ENCODE measurements at places on chromosomes 7 and 10.

DNA sequence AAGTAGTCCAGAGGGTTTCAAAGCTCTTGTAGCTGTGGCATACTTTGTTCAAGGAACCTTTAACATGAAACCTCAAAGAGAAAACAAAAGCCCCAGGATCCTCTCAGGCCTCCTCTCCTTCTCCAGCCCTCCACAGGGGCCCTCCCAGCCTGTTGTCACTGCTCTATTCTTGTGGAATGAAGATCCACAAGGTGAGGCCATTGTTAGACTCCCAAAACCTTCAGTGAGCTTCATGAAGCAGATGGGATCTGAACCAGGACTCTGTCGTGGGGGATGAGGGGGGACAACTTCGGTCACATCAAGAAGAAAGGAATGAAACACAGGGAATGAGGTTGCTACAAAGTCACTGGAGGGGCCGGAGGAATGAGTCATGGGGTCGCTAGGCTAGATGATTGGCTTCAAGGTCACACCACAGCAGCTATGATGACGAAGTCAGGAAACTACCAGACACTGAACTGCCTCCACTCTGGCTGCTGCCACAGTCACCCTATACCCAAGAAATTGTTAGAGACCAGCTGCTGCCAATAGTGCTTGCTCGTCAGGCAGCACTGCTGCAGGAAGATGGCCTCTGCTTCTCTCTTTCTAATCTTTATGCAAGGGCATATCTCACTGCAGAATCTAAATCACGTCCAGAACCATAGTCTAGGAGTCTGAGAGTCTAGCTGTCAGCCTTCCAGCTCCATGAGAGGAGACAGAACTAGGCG is 208.8 kb downstream of the HIBADH start:
- peak; percentile 80 for DNase-seq

DNA sequence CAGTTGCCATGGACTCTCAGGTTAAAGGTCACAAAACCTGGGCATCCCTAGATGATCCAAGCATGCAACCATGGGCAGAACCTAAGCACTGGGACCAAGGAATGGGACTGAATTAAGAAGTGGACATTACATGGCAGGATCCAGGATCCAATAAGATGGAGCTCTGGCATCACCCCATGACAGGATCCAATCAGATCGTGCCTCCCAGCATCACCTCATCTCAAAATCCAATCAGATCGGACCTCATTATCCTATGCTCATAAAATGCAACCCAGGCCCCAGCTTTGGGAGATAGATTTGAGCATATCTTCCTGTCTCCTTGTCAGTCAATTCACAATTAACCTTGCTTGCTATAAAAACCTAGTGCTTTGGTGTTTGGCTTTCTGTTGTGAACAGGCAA is 616.1 kb downstream of the PARD3 start:
- DNase-seq: no peak

DNA sequence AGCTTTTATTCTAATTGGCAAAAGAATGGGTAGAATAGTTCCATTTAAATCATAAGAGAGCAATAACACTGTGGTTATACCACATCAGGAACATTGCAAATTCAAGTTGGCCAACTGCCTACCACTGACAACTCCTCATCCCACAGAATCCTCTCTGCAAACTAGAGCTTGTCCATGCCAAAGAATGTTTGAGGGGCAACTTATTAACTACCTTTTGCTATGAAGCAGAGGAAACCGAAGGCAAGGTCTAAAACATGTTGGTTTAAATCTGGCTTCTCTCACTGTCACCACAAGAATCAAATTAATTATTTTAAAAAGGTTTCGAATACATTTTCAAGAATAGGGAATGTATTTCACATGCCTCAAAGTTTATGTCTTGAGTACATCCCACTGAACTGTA is 36.0 kb downstream of the RHOBTB1 start:
- no peak for DNase-seq

DNA sequence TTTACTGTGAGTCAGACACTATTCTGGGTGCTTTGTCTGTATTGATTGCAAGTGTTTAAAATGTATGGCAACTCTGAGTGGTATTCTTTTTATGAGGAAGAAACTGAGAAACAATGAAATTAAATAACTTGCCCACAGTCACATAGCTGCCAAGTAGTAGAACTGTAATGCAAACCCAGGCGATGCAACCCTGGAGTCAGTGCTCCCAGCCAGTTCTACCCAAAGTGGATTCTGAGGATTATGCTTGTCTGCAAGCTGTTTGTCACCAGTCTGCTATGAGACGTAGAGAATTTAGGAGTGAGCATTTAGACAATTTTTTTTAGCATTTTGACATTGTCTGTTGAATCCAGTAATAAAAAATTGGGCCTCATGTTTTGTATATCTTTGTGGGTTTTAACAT is 306.0 kb upstream of the LRGUK start:
- no peak for DNase-seq

DNA sequence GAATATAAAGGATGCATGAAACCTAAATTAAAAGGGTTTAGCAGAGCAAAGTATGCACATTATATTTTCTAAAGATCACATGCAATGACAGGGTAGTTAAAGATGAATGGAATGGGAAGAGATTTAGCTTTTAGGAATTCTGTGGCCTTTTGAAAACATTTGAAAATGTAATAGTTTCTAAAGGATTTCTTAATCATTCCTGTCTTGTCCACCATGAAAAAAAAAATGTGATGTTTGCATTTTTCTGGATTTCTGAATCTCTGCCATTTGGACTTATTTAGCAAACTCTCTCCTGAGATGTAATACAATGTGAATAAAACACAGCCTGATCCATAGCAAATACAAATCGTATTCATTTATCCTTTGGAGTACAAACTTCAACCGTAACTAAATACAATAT is 126.6 kb upstream of the RAB11FIP2 start:
- DNase-seq: peak; percentile 1

DNA sequence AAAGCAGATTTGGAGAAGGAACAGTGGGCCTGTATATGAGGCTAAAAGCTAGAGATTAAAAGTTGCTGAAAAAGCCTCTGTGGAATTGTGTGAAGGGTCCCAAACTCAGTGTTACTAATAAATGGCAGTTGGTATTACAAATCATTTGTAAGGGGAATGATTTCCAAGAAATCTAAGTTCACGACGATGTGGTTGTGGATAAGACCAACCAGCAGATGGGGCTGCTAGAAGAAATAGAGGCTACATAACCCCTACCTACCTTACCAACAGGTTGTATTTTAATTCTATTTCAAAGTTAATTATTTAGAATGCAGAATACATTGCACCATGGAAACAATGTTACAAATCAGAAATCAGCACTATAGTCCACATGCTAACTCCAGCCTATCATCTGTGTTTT is 377.1 kb downstream of the HPSE2 start:
- DNase-seq: no peak

- no peak for DNase-seq
Measured at GRCh38 chr7:158373476-158374133, 214.0 kb downstream of the PTPRN2 start.

GRCh38 chr10:89279421-89279869 is 22.4 kb upstream of the IFIT2 start:
- DNase-seq: peak; percentile 54

GRCh38 chr7:141359740-141360415 is 191.3 kb upstream of the AGK start:
- no peak for DNase-seq

GRCh38 chr10:71258046-71258445 is 45.7 kb downstream of the UNC5B start:
- DNase-seq: no peak

GRCh38 chr7:26485367-26485934 is 193.8 kb downstream of the SNX10 start:
- DNase-seq: no peak

GRCh38 chr7:24833549-24833948 is 76.3 kb upstream of the GSDME start:
- DNase-seq: no peak

DNA sequence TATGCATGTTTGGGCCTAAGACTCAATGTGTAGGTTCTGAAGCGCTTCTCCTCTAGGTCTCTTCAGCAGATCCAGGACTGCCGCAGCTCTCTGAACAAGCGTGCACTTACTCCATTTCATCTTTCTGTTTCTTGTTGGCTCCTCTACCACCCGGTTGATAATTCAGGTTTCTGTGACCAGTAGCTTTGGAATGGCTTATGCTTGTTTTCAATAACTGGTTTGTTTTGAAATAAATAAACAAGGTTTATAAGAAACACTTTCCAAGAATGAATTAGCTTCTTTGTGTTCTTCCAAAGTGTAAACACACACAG is 1.5 kb downstream of the MDFIC start:
- no peak for DNase-seq

DNA sequence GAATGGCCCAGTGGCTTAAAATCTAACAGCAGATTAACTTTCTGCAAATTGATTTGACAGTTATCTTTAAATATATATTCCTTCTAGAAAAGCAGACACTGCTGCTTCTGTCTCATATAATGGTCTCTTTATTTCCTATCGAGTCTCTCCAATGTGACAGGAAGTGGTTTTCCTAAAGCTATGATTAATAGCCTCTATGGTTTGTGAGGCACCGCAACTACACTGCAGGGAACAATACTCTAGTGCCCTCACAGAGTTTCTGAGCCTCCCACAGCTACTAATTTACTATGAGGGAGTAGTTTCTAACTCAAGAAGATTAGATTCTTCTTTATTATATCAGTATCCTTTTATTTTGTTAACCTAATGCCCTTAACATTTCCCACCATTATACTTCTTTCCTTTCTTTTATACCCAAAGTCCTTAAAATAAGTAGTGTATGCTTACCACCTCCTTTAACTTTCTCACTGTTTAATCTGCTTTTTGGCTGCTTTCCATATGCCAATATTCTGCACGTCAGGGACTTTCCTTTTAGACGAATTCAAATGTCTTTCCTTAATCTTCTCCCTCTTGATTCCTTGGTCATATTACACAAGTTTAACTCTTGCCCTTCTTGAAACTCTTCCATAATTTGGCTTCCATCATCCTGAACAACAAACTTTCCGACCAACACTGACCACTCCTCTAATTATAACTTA is 23.8 kb upstream of the AHR start:
- DNase-seq: peak; percentile 76

DNA sequence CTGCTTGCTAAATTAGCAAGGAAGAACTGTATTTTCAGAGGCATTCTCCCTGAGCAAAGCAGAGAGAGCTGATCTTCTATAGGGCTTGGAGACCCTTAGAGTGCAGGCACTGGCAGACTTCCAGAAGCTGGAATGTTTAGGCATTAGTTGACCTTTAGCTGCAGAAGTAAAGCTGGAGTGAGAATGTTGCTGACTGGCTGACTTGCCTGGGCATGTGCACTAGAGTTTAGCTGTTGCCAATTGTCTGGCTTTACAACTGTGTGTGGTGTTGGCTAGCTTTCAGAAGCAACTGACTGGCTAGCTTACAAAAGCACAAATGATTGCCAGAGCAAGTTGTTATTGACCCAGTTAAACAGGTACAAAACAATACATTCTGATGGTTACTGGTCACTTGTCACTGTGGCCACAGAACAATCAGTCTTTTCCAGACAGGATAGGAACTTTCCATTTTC is 25.1 kb downstream of the FAM13C start:
- peak; percentile 32 for DNase-seq

- DNase-seq: no peak
Measured at GRCh38 chr7:100878685-100879084, 3.8 kb downstream of the SRRT start.

DNA sequence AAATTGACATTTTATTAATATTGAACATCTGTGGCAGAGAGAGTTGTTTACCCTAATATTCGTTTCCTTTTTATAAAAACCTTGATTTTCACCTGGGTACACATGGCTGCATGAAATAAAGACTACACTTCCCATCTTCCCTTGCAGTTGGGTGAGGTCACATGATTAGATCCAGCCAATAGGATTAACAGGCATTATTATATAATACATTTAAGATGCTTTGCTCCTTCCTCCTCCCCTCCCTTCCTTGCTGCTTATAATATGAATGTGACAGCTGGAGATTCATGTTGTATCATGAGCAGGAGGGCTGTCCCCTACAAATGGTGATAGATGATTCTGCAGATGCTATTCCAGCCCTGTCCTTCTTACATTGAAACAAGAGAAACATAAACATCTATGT is 146.6 kb downstream of the SH2D4B start:
- peak; percentile 42 for DNase-seq

- DNase-seq: no peak
Measured at GRCh38 chr7:150363872-150364271, 4.8 kb upstream of the REPIN1 start.

DNA sequence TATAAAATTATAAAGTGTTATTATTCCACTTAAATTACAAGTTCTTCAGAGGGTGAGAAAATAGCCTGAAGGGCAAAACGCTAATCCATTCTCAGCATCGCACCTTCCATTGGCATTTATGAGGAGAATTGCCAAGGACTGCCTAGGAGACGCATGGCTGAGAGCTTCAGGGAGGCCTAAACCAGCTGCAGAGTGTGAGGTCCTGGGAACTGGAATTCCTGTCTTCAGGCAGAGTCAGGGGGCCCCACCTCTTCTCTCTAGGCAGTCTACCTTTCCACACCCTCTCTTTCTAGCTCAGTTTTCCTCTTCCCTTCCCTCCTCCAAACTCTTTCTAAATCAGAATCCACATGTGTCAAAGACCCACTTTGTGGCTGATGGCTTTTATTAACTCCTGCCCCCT is 35.3 kb downstream of the LRRC72 start:
- no peak for DNase-seq

- DNase-seq: peak; percentile 57
Measured at GRCh38 chr10:93821051-93821772, 63.5 kb downstream of the LGI1 start.

DNA sequence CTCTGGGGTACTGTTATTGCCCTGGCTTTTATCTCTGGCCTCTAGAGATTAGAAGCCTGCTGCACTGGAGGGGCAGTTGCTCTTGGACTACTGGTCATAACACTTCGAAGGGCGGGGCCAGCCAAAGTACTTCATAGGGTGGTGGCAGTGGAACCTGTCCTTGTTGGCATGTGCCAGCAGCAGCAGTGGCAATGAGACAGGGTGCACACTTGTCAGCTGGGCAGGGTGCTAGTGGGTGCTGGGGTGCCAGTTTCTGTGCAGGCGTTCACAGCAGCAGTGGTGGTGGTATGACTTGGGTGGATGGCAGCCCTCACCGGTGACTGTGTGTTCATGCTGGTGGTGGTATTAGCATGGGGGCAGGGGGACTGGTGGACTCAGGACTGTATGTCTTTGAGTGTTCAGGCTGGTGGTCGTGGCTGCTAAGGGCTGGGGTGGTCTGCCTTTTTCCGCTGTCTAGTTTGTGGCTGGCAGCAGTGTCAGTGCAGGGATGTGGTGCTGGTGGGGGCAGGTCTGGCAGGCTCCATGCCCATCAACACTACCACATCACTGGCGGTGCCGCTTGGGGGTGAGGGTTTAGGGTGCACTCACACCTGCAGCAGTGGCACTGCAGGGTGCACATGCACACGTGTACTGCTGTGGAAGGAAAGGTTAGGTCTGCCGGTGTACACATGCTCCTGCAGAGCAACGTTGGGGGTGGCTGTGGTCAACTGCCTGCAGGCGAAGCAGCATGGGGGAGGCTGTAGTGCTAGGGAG is 176.1 kb upstream of the CDC14C start:
- no peak for DNase-seq

- DNase-seq: peak; percentile 98
Measured at GRCh38 chr7:107948645-107949442, 54.1 kb downstream of the LAMB1 start.
